ENCODE measurements at places on chromosomes 6 and 20.

GRCh38 chr6:70673054-70673453 lies 5.4 kb downstream of the SMAP1 start:
- DNase-seq: no peak

DNA sequence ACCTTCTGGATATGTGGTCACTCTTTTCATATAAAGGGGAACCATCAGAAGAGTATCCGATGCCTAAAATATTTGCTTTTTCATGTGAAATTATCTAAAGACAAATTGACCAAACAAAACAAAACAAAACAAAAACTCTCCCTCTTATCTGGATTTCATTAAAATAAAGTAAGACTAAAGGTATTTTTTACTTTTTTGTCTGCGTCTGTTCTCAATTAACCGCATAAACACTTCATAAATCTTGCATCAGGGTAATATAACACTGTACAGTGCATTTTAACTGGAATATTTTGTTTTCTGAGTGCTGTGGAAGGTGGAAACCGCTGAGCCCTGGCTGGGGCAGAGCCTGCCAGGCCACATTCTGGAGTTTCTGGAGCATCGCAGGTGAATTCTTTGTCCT lies 234.1 kb upstream of the ZFP64 start:
- DNase-seq: no peak

- DNase-seq: no peak
Observed at GRCh38 chr6:69580706-69581105, 216.1 kb downstream of the LMBRD1 start.

GRCh38 chr6:10426781-10427279 lies 12.0 kb upstream of the TFAP2A start:
- DNase-seq: no peak

- DNase-seq: no peak
Observed at GRCh38 chr6:15368873-15369272, 123.0 kb downstream of the JARID2 start.
